Stimulated activated CD4-positive, alpha-beta T cell treated with anti-CD3 and anti-CD28 coated beads, Interleukin-2, amount 100 ng/mL, for 24 hours (primary cell): ENCODE measurements at places on chromosomes 2 and 18.

GRCh38 chr2:6352247-6352646 lies 513.5 kb downstream of the CMPK2 start:
- DNase-seq, result no peak

DNA sequence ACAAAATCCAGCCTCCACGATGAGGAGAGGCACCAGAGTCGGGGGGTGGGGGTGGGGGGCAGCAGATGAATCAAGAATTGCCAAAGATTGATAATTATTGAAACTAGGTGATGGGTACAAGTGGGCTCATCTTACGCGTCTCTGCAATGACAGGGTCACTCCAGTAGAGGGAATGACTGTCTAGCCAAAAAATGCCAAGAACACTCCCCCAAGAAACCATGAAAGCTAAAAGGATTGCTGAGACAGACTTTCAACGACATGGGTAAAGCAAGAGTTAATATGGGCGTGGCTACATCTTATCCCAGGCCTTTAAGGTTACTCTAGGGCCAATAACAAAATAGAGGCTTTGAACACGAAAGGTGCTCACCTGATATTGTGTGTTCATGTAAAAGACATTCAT lies 86.5 kb downstream of the STK39 start:
- no peak for DNase-seq

GRCh38 chr18:39421276-39421675 lies 1855.7 kb upstream of the CELF4 start:
- DNase-seq, result no peak

- no peak for DNase-seq
Observed at GRCh38 chr18:59311631-59312030, 6.8 kb downstream of the CPLX4 start.

GRCh38 chr2:126312579-126312978 lies 343.4 kb upstream of the GYPC start:
- no peak for DNase-seq

DNA sequence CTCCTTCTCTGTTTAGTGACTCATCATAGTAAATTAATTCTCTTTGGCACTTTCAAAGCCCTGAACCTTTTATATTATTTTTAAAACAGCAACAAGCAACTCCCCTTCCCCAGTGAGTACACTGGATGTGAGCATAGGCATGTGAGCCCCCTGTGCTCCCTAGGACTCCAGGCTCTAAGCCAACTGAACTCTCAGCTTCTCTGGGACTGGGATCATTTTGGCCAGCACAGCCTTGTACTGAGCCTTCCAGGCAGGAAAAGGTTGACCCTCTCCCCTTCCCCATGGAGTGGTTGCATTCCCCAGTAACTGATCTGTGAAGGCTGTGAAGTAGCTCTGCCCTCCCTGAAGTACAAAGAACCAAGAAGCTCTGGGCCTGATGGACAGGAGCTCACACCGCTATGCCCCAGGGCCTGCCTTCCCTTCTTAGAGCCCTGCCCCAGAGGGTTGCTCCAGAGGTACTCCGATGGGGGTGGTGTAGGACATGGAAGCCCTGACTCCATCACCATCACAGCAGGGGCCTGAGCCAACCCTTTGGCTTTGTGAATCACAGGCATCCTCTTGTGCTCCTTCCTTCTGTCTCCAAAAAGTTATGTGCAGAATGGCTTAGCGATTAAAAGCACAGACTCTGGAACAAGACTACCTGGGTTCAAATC lies 57.8 kb downstream of the ADD2 start:
- DNase-seq, result no peak

- no peak for DNase-seq
Observed at GRCh38 chr2:166568409-166568808, 74.4 kb upstream of the SCN7A start.

DNA sequence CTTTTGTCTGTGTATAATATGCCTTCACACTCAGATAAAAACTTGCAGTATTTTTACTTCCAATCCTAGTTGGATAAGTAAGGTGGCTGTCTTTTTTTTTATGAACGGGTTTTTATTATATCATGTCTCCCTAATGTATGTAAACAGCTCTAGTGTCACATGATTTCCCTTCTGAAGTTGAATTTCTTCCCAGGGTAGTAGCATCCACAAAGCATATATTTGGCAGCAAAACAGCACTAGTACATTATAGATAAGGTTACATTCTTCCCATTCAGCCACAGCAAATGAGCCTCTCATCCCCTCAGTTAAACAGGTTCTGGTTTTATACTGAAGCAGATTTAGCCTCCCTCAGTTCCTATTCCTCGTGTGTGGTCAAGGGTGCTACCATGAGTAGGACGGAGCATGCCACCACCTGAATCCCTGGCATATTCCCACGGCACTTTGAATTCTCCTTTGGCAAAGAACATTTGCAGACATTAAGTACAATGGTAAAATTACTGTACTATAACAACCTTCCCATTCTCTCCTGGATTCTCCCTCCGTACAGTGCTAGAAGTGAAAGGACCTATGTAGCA lies 15.4 kb upstream of the DTNA start:
- no peak for DNase-seq
